ENCODE measurements at places on chromosomes 12 and 14.

DNA sequence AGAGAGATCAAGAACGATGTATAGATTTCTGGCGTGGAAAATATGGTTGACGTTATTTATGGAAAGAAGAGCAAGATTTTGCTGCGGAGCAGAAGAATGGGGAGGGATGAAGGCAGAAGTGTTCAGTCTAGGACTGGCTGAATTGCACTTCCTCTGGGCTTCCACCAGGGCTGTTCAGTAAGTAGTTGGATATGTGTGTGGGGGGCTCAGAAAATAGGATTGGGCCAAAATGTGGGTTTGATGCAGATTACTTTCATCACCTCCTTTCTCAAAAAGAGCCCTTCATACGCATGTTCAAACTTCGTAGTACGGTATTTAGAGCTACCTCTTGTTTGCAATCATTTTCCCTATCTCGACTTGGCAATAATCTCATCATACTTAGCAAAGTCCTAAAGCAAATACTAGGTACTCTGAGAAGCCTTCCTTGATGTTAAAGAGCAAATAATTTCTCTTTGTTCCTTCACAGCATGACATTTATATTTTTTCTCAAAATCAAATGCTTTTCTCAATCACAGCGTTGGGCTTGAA is 349.4 kb downstream of the NELL2 start:
- DNase-seq = no peak

DNA sequence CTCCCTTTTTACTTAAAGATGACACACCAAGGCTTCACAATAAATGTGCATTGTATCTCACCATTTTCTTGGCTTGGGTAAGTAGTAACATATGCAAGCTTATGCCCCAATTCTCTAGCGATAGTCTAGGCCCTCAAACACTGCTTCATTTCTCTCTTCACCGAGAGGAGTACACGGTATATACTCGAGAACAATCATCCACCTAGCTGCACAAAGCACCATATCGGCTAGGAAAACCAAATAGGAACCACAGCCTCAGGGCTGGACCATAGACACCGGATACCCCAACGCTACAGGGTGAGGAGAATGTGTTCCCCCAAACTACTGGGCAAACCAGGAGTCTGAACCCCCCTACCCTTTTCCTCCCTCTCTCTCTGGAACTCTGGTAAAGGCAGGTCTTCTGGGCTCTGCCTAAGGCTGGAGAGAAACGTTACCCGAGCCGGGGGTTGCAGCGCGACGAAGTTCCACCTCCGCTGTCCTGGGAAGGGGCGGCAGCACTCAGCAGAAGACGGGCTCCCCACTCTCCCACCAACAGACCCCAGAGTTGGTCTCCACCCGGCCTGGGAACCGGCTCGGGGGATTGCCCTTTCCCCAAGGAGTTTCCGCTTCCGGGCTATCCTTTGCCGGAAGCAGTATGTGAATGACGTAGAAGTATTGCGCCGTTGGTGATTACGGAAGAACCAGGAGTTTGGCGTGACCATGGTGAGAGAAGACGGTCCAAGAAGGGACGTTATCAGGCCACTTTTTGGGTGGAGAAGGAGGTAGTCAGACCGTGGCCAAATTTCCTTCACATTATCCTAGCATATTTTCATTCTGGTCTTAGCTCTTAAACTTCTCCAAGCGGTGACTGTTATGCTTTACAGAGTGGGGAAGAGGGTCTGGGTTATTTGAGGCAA is at the start of the genes AREL1 and FCF1:
AREL1 (minus strand) TSS at position 582 of the 896 bp plus-strand sequence. CDS start 27,465 bp downstream, outside the sequence.
FCF1 (plus strand) TSS at position 646 of the 896 bp plus-strand sequence; CDS start at position 700, 54 bp downstream.
- DNase-seq = peak; percentile 92

GRCh38 chr14:41349289-41349910 is 257.3 kb upstream of the LRFN5 start:
- no peak for DNase-seq

DNA sequence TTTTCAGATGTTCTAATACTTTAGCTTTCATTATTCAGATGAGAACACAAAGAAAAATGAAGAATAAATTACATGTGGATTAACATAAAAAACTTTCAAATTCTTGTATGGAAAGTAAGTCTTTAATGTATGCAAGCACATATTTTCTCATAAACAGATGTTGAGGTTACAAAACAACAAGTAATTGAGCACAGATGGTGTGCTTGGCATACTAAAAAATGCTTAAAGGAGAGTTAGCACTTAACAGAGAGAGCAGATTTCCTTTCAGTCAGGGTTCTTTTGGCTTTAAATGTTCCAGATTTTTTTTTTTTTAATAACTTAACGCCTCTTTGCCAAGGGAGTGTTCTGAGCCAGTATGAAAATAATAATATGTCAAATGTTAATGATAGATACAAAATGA is 96.0 kb downstream of the RASSF9 start:
- no peak for DNase-seq

GRCh38 chr12:32494656-32495055 is 95.3 kb downstream of the FGD4 start:
- DNase-seq = no peak

DNA sequence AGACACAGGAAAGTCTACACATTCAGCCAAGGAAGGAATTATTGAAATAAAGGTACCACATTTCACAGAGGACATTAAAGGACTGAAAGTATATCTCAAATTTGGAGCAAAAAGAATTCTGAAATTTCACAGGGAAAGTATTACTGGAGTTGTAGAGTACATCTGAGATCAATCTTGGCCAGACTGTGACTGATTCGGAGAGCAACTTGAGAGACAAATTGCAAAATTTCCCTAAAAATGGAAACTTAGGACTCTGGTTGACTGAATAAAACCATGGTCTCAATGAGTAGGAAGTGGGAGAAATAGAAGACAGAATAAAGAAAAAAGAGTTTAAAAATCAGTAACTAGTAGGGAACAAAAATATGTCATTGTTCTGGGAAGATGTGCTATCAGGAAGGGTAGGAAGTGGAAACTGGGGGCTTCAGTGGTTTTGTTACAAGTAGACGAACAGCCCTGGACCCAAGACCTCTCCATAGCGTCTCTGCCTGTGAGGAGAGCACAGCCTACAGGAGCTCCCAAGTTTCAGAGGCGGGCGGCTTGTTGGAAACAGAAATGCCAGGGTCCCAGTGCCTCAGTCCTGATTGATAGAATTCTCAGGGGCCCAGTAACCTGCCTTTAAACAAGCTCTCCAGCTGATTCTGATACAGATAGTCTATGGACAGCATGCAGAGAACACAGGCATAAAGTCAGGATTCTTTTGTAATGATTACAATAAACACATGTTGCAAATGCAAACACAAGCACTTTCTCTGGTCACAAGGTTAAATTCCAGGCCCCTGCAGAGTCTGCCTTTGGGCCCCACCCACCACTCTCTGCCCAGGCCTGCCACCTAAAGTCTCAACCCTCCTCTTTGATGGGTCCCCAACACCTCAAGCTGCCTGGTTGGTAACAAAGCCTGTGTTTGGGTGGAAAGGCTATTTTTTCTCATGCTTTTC is 63.1 kb downstream of the BBS10 start:
- no peak for DNase-seq

- DNase-seq = no peak
Observed at GRCh38 chr12:54037360-54038283, 4.8 kb downstream of the HOXC5 start.

GRCh38 chr12:27012239-27012981 is 1.8 kb downstream of the TM7SF3 start:
- no peak for DNase-seq

GRCh38 chr14:105855893-105856675 is 329.7 kb downstream of the TMEM121 start:
- DNase-seq = peak; percentile 33

GRCh38 chr14:31286456-31287293 is 79.1 kb upstream of the HECTD1 start:
- DNase-seq = no peak

DNA sequence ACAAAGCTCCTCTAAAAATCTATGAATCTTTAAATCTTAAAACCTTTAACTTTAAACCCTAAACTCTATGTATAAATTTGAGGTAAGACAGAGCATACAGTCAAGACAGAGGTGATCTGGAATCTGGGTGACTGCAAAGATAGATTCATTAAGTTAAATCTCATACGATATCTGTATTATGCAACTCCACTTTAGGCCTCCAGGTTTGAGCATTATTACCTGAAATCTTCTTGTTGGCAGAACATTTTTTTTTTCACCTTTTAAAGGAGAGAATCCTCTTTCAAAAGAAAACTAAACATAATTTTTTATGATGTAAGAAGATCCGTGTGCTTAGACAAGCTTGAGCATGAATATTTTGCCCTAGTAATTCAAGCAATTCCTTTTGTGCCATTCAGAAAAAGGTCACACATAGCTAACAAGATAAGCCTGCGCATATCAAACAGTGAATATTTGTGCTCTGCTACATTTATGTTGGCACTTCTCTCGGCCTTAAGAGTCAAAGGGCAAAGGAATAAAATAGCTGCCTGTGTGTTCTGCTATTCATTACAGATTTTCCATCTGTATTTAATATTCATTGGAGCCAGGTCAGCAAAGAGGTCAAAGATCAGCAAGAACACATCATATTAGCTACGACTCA is 163.3 kb downstream of the TMTC3 start:
- no peak for DNase-seq

- DNase-seq = no peak
Observed at GRCh38 chr12:5488626-5488955, 56.7 kb downstream of the NTF3 start.

DNA sequence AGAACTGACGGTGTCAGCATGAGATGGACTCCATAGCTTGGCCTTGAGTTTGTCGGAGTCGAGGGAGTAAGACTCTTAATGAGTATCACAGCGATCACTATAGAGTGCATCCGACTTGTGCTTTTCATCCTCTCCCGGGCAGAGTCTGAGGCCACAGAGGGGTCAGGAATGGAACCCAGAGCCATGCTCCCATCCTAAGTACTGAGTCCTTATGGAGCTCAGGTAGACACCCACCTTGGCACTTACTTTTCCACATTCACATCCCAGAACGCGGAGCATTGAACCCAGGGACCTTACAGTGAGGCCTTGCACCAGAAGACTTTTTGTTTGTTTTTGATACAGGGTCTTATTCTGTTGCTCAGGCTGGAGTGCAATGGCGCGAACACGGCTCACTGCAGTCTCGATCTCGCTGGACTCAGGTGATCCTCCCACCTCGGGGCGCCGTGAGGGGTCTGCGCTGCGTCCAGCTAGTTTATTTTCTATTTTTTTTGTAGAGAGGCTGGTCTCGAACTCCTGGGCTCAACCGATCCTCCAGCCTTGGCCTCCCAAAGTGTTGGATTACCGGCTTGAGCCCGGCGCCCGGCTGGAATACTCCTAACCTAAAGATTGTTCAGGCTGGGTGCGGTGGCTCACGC is 719 bp upstream of the SRSF9 start:
- no peak for DNase-seq

DNA sequence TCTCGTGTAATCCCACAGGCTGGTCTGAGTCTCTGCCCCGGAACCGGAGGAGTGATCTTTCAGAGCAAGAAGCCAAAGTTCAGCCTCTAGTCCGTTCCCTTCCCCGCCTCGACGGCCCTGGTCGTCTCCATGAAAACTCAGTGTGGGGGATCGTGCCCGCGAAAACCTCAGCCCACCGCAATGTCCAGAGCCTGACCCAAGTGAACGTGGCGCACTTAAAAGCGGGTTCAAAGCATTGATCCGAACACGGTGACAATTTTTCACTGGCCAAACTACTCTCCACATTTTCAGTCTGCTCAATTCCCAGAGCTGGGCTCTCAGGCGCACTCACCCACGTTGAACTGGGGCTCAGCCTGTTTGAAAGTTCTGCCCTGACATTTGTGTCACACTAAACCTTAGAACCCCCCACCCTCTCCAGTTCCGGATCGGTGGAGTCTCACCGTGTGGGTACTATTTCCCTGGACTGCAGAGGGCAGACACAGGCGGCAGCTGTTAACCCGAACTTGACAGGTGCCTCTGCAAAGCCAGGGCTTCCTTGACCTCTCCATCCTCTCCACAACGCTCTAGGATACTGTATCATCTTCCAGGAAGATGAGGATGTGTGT is 886 bp upstream of the PRICKLE1 start:
- no peak for DNase-seq

GRCh38 chr14:49991491-49991890 is 98.6 kb downstream of the ARF6 start:
- DNase-seq = no peak

- no peak for DNase-seq
Observed at GRCh38 chr12:79250186-79250585, 385.6 kb downstream of the SYT1 start.

DNA sequence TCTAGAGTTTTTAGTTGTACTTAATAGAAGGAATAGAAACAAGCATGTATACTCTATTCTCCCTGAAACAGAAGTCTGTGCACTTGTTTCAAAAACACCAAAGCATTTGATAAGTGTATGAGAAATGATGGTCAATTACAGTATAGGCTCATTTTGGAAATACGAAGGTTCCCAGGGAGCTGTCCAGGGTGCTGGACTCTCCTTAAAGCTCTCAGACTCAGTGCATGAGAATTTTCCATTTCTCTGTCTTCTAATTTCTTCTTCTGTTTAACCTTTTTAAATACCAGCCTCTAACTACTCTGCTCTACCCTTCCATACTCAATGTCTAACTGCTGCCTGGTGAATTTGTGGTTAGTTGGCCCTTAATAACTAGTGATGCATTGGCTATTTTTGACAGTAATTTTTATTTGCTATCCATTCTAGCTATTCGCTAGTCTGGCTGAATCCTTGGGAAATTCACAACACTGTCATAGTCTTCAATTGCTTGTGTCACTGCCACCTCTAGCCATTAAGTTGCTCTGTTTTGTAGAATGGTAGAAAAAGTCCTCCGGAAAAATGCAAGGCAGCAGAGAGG is 229.2 kb downstream of the NRXN3 start:
- no peak for DNase-seq

- no peak for DNase-seq
Observed at GRCh38 chr12:79252358-79253075, 387.9 kb downstream of the SYT1 start.

GRCh38 chr12:109236257-109236656 is 72.8 kb downstream of the FOXN4 start:
- DNase-seq = no peak

DNA sequence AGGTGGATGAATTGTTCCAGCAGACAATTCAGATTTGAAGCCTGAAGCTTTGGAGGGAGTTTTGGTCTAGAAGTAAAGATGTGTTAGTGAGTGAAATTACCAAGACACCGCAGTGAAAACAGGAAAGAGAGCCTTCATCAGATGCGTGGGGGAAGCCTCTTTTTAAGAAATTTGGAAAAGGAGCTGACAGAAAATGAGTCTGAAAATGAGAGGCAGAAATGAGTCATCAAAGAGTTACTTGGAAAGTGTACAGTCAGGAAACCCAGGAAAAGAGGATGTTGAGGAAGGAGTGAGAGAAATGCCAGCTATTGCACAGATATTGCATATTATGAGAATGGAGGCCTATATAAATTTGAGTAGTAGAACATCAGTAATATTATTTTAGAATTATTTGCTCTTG is 520.7 kb downstream of the NRXN3 start:
- no peak for DNase-seq

GRCh38 chr12:47837190-47838171 is 17.8 kb upstream of the HDAC7 start:
- peak; percentile 73 for DNase-seq

GRCh38 chr12:123058481-123058880 is 78.0 kb downstream of the ARL6IP4 start:
- DNase-seq = no peak

DNA sequence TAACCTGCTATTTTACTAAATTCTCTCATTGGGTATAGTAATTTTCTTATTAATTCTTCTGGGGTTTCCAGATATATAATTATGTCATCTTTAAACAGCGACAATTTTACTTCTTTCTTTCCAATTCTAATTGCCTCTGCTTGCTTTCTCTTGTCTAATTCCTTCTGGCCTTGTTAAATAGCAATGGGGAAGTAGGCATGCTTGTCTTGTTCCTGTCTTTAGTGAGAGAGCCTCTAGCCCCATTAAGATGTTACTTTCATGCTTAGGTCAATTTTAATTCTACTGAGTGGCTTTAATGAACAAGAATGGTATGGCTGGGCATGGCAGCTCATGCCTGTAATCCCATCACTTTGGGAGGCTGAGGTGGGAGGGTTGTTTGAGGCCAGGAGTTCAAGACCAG is 31.7 kb downstream of the LRTM2 start:
- no peak for DNase-seq

Measured in activated CD8-positive, alpha-beta memory T cell treated with anti-CD3 and anti-CD28 coated beads, Interleukin-2, amount 10 ng/mL, durations not matched to agents 7 days and 5 days (primary cell).